Naive thymus-derived CD4-positive, alpha-beta T cell (primary cell): ENCODE measurements at places on chromosomes 5 and 9.

- DNase-seq, result no peak
These were observed 66.5 kb downstream of the MED10 start for GRCh38 chr5:6311568-6312501.

DNA sequence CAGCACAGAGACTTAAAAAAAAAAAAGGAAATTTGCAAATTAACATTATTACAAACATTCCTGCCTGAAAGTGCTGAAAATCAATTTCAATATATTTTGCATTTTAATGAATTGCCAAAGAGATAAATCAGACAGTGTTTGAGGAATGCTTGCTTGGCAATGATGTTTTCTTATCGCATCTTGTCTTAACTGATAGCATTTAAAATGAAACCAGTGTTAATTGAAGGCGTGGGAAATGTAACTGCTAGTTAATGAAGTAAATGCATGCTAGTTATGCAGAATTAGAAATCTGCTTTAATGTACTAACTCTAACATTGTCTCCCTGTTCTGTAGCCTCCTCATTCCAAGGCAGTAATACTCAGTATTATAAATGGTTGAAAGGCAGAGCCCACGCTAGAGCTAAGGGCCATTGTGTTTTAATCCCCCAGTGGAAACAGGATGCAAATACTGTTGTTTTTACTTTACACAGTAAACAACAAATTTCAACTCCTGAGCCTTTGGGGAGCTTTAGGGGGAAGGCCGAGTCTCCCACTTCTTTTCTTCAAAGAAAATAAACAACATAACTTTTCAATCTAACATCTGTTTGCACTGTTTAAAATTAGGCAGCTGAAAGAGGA lies 586.9 kb downstream of the TLE4 start:
- no peak for DNase-seq

DNA sequence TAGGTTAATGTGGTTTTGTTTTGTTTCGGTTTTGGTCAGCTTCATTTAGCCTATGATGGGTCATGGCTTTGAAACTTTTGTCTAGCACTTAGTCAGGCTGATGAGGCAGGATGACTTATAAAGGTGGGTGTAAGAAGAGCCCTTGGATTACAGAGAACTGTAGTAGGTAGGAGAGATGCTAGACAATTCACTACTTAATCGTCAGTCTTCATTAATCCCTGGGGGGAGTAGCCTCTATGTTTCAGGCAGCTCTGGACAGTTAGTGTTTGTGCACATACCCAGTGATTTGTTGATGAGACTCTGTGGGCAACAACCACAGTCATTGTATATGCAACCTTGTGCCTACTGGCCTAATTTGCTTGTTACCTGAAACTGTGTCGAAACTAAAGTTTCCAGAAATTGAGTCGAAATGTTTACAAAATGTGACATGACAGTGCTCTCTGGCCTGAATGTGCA lies 113.3 kb downstream of the MTREX start:
- DNase-seq, result no peak

DNA sequence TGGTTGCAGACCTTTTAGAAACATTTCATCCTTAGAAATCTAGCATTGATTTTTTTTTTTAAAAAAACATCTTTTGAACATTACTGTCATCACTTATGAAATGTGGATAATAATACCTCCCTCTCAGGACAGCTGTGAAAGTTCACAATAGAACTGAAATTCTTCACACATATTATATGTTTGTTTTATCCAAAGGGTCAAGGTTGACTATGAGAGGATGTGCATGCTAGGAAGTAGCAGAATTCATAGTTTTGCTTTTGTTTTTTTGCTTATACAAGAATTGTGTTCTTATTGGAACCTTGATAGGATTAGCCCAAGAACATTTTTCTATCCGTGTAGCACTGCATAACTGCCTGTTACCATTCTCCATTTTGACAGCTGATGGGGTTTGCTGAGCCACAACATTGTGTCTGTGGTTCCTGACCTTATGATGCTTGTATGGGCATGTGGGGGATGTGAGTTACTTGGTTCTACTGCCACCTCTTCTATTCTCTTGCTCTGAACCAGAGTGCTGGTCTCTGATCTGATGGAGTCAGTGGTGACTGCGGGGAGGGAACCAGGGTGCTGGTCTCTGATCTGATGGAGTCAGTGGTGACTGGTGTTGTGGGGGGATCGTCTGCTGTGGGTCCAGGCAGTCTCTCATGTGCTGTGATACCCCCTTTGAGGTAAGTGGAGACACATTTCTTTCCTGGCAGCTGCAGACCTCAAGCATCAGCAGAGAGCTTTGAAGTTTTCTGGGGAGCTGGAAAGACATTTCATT lies 27.1 kb upstream of the ACTBL2 start:
- DNase-seq, result no peak
